Fibroblast of pulmonary artery (primary cell): ENCODE measurements at places on chromosomes 7 and 10.

GRCh38 chr7:75992083-75992755 is 2.2 kb downstream of the TMEM120A start:
- no peak for DNase-seq

DNA sequence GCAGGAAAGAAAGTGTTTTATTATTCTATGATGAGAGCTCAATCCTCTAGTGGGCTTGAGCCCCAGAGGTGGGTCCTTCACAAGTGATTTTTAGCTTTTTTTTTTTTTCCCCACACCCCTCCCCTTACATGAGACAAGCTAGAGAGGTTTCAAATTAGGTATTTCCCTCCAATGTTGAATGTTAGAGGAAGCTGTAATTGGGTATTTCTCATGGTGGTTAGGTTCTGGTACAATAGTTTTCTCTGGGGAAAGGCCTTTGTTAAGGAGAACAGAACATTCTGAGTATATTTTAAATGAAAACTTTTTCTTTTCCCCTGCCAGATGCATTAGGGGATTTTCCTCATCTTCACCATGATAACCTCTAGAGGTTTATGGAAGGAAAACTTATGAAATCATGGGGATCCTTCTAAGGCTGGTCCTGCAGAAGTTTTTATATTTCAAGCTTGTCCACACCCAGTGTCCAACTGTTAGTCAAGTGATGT is 1039.7 kb downstream of the NRG3 start:
- no peak for DNase-seq

DNA sequence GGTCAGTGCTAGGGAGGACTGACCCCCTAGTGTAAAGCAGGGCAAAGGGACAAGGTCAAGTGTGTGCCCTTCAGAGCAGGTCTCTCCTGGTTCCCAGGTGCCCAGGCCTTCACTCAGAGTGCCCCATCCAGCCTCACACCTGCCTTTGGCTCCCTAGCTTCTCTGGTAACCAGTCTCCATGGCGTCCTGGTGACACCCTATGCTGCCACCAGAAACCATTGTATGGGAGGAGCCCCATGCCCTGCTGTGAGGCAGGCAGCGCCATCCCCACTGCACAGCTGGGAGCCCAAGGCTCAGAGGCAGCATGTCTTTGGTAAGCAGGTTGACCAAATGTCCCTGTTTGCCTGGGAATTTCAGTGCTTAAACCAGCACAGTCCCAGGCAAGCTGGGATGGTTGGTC is 33.1 kb upstream of the HMX3 start:
- no peak for DNase-seq

- DNase-seq: peak; percentile 48
Observed at GRCh38 chr7:91628742-91629141, 251.8 kb downstream of the MTERF1 start.

- no peak for DNase-seq
Observed at GRCh38 chr10:133324857-133325260, 11.8 kb downstream of the CALY start.

- no peak for DNase-seq
Observed at GRCh38 chr7:70726951-70727378, 405.0 kb upstream of the GALNT17 start.

DNA sequence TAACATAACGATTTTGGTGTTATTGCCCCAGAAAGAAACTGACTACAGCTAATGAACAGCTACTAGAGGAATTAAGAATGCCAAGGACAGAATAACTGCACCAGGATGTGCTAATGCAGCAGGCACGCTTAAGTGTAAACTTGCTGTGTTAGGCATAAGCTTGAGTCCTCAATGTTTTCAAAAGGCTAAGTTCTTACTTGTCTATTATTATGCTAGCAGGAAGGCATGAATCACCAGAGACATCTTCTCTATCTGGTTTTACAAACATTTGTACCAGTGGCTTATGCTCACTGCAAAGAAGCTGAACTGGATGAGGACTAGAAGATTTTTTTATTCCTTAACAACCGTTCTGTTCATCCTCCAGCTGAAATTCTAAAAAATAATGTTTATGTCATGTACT is 1035.3 kb downstream of the NRG3 start:
- DNase-seq: no peak

- peak; percentile 81 for DNase-seq
Observed at GRCh38 chr10:99784016-99784726, 1.7 kb downstream of the ABCC2 start.

GRCh38 chr7:40799493-40800403 is 664.9 kb downstream of the SUGCT start:
- DNase-seq: no peak

- peak; percentile 55 for DNase-seq
Observed at GRCh38 chr7:80826520-80827238, 92.2 kb downstream of the SEMA3C start.

GRCh38 chr7:20113427-20114027 is 103.7 kb downstream of the MACC1 start:
- DNase-seq: no peak

DNA sequence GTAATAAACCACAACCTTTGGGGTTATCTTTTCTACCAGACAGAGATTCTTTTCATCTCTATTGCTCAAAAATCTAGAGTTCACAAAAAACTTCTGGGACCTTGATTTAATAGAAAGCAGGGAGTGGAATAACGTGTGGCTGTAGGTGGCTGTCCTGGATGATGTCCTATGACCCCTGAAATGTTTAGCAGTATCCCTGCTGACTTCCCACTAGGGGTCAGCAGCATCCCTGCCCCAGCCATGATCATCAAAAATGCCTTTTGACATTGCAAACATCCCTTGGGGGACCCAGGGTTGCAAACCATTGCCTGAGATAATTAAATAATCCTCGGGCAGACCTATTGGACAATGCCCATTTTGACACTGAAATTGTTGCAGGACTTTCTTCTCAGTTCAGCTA is 177.1 kb downstream of the USP6NL start:
- peak; percentile 5 for DNase-seq

- no peak for DNase-seq
Observed at GRCh38 chr7:130160455-130160854, 44.8 kb downstream of the TMEM209 start.

DNA sequence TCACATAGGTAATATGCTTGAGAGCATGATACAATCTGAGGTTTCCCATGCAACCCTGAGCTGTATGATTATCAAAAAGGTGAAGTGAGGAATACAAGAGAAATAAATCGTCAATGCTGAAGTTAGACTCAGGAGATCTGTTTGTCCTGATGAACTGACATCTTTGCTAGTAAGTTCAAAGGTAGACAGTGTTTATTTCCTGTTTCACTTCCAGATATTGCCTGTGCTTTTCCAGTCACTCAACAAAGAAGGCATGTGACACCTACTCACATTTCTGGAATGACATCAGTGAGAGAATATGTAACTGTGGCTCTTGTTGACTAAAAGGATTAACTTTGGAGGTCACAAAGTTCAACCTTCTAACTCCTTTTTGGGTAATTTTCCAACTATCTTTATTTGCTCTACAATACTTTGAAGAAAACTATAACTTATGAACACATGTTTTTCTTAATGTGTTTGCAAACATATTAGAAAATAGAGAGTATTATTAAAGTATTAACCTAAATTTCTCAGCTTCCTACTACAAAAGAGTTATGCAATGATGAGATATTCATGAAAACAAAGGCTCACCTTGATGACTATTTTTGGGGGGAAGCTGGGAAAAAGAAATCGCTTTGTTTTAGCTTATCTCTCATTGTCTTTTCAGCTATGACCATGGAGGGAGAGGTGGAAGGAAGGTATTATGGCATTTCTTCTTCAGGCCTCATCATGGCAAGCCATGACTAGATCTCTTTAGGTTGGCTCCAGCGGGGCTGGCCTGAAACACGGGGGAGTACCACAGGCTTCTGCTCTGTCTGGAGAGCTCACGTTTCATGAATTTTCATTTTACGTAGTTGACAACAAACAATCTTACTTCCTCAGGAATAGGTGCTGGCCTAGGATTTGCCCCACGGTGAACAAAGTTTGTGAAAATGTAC is 214.7 kb upstream of the SLC26A5 start:
- DNase-seq: peak; percentile 34

DNA sequence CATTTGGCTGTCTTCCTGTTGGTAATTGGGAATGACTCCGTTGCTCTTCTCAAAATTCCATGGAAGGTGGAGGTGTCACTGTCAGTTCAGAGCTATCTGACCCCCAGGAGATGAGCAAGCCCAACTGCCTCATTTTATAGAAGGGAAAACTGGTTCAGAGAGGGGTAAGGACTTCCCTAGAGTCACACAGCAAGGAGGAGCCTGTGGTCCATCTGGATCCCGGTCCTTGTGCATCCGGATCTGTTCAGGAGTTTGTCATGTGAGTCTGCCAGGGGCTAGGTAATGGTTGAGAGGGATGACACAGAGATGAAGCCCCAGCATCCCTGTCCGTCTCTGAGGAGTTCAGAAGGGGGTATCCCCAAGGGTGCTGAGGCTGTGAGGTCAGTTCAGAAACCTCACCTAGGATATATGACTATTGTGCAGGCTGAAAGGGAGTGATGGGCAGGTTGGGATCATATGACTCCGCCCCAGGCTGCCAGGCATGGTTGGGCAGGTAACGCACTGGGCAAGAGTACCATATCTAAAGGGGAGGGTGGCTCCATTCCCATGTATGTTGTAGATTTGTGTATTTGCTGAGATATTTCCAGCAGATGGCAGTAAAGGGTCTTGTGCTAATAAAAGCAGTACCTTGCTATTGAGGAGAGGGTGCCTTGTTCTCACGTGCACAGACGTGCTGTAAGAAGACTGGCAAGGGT is 16.0 kb upstream of the SLC29A3 start:
- peak; percentile 68 for DNase-seq

GRCh38 chr7:30327813-30328212 is 43.4 kb downstream of the ZNRF2 start:
- DNase-seq: peak; percentile 30

- DNase-seq: no peak
Observed at GRCh38 chr10:106302961-106303360, 861.5 kb downstream of the SORCS1 start.

DNA sequence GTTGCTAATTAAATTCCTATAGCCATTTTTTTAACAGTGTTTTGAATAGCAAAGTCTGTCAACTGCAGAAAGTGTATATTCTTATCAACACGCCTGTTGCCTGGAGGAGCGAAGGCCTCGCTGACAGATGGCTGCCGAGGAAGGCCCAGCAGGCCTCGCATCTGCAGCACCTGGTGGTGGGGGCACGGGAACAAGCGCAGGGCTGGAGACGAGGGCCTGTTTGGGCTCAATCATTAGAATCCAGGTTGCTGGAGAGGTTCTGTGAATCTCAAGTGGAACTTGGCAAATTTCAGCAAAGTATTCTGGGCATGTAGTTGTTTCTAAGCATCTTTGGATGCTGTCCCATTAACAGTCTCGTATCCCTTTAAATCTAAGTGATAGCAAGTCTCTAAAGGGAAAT is 66.1 kb upstream of the FAM204A start:
- no peak for DNase-seq

DNA sequence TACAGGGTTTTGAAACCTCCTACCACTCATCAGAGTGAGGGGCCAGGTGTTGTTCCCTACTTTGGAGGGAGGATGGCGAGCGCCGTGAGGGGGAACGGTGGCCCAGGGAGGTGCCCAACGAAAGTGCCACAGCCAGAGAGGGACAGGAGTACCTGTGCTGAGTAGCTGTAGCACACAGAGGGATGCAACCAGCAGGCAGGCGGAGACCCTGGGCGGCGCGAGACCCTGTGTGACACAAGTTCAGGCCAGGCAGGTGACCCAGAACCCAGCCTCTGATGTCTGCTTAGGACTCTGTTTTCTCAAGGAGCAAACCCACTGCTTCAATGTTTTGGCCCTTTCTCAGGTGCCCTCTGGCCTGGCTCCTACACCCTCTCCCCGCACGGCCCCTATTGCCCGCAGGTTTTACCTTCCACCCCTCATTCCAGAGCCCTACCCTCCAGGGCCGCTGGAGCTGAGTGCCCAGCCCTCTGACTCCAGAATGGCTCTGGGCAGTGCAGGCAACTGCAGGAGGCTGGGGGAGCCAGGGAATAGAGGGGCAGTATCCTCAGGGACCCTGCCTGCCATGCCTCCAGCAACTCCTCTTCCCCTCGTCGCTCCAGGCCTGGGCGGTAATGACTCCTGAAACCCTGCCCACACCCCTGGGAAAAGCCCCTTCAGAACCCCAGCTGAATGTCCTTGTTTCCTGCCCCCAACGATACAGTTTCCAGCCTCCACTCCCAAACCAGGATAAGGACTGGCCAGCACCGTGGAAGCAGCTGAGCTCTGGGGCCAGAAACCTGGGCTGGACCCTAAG is 164.1 kb upstream of the RHEB start:
- no peak for DNase-seq

GRCh38 chr10:3681642-3682554 is 103.1 kb downstream of the KLF6 start:
- no peak for DNase-seq

GRCh38 chr7:98286093-98286539 is 4.6 kb downstream of the BRI3 start:
- peak; percentile 52 for DNase-seq

DNA sequence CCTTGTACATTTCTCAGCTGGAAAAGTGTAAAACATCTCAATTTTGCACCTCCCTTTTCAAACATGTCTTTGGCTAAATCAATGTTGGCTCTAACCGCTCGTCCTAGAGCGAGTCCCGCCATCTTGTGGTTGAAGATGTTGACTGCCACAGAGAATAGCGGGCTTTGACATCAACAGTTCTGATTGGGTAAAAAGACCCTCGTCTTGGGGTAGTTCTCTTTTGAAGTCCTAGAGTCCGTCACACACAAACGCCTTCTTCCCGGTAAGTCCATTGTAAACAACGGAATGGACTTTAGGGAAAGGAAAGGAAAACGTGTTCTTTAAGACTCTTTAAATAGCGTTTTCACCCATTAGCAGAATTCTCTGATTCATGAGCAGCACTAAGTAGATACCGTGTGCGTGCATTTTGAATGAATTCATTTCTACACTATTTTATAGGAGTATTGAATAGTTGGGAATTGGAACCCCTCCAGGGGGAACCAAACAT is 452 bp upstream of the RPP30 start:
- DNase-seq: peak; percentile 84

GRCh38 chr10:5545778-5546710 is 21.3 kb downstream of the CALML3 start:
- peak; percentile 79 for DNase-seq

- DNase-seq: no peak
Observed at GRCh38 chr10:103467406-103467805, 8.7 kb upstream of the CALHM1 start.

- no peak for DNase-seq
Observed at GRCh38 chr7:17996442-17997223, 31.0 kb downstream of the PRPS1L1 start.

- DNase-seq: peak; percentile 29
Observed at GRCh38 chr10:79981450-79982361, 32.8 kb upstream of the SFTPD start.

DNA sequence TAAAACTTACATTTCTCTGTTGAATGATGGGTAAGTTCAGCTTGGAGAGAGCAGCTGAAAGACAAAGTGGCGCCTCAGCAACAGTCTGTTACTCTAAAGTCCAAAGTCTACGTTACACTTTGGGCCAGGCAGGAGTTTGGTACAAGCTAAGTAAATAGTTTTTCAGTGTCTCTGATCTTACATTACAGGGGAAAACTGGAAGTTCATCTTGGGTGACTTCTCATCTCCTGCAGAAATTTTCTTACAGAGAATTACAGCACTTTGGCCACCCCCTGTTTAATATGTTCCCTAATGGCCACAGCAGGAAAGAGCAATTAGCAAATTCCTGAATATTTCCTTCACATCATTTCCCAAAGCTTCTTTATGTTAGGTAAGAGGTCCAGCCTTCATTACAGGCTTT is 67.1 kb downstream of the ABCC2 start:
- no peak for DNase-seq
